ENCODE measurements at places on chromosomes 1 and 21.

- DNase-seq: peak; percentile 83
Observed at GRCh38 chr1:243421784-243422183, 165.9 kb downstream of the SDCCAG8 start.

DNA sequence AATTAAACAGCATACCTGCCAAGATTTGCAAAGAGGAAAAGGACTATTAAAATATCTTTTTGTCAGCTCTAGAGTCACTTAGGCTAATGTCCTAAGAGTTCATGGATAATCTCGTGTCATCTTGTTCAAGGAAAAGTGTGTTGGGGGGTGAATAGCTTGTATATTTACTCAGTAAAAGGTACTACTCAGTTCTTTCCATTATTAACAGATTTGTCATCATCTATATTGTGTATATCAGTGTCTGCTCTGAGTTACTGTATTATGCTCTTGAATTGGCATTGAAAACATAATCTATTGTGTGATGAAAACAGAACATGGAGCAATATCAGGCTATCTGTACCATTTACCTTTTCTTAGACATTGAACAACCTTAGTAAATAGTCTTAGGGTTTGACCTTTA lies 41.9 kb downstream of the SMG7 start:
- no peak for DNase-seq

GRCh38 chr1:110515891-110516290 lies 3.1 kb downstream of the KCNA10 start:
- no peak for DNase-seq

- no peak for DNase-seq
Observed at GRCh38 chr21:46005481-46005881, 23.9 kb downstream of the COL6A1 start.

- DNase-seq: peak; percentile 36
Observed at GRCh38 chr1:210726621-210727020, 397.9 kb downstream of the HHAT start.

DNA sequence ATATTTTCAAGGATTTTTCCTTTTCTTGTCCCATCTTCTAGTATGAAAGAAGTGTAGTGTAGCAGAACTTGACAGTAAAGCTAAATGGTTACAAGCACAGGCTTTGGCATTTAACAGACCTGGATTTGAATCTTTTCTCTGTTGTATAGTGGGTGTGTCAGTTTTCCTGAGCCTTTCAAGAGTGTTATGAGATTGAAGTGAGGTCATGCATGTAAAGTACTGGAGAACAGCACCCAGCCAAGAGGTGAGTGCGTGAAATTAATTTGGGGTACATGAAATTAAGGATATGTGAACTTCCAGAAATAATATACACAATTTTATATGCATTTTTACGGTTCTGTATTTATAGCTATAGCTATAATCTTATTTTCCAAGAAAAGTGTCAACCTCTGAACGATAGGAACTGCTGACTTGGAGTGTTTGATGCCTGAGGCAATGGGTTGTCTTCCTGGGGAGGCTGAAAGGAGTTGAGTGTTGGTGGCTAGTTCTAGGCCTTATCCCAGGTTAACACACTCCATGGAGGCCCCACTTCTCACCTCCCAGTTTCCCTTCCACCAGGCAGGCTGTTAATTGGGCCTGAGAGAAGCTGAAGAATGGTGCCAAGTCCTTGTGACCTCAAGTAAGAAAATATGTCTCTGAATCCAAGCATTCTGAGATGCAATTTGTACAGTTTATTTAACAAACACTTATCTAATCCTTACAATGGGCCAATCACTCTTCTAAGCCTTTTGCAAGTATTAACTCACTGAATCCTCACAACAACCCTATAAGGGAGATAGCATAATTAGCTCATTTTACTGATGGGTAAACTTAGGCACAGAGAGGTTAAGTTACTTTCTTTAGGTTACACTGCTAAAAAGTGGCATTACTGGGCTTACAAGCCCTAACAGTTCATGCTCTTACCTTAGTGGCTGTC lies 4.4 kb downstream of the ROR1 start:
- DNase-seq: no peak

GRCh38 chr1:24468685-24469316 lies 33.8 kb upstream of the RCAN3 start:
- no peak for DNase-seq

DNA sequence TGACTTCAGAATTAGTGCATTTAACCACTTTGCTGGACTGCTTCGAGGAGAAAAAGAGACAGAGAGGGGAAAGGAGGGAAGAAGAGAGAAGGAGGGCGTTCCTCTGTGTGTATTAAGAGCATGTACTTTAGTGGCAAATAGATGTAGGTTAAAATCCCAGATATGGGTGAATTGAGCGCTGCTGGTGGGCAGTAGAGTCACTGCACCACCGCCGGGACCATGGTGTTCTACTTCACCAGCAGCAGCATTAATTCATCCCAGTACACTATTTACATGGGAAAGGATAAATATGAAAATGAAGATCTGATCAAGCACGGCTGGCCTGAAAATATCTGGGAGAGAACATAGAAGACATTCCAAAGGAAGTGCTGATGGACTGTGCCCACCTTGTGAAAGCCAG lies 20.9 kb upstream of the PPIE start:
- DNase-seq: no peak

DNA sequence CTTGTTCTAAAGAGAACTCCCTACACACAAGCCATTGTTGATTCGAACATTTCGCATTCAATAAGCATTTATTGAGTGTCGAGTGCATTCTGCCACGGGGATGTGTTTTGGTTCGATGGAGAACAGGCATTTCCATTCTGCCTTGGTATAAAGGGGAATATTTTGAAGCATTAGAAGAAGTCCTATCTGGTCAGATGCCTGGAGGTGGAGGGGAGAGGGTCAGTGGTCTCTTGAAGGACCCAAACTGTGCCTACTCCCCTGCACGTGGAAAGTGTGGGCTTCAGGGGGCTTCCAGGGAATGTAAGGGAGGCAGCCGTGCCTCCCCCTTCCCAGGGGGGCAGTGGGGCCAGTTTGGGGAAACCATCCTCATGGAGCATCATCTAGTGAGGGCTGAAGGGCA lies 8.3 kb downstream of the AJAP1 start:
- no peak for DNase-seq

- DNase-seq: no peak
Observed at GRCh38 chr1:110138956-110139355, 11.3 kb upstream of the SLC6A17 start.

GRCh38 chr1:100942304-100943046 lies 46.6 kb downstream of the SLC30A7 start:
- no peak for DNase-seq

- no peak for DNase-seq
Observed at GRCh38 chr21:16285605-16286126, 555.9 kb downstream of the USP25 start.

GRCh38 chr1:26814893-26815292 lies 11.6 kb upstream of the ZDHHC18 start:
- DNase-seq: no peak

GRCh38 chr1:98032958-98033357 lies 112.1 kb upstream of the DPYD start:
- no peak for DNase-seq

GRCh38 chr1:67404212-67404620 lies 26.0 kb downstream of the SERBP1 start:
- no peak for DNase-seq

- DNase-seq: no peak
Observed at GRCh38 chr1:56557746-56558145, 21.6 kb downstream of the PLPP3 start.

Data from hematopoietic multipotent progenitor cell treated with erythropoietin and hydrocortisone succinate and interleukin-3 and kit ligand, for 8 days (in vitro differentiated cells).